ENCODE measurements at places on chromosomes 1 and 21.

GRCh38 chr21:44765231-44766013, 36.2 kb downstream of the UBE2G2 start:
- no peak for DNase-seq

- DNase-seq = no peak
These were observed 1863.5 kb downstream of the MRPL39 start for GRCh38 chr21:23743821-23744220.

GRCh38 chr1:214004014-214004413, 16.2 kb downstream of the PROX1 start:
- DNase-seq = no peak

DNA sequence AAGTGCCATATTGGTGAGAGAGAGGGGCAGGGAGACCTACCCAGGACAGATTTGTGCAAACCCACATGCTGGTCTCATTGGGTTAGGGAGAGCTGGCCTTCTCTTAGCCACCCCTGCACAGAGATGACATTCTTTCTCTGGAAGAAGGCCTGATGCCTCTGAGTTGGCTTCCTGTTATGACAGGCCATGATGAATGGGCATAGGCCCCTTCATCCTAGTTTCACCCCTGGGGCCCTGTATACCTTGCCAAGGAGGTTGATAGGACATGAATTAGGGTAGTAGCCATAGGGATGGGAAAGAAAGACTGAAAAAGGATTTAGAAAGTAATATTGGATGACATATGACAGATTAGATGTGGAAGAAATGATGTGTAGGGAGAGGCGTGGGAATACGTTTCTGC, 46.6 kb downstream of the TENT5C start:
- DNase-seq = no peak

DNA sequence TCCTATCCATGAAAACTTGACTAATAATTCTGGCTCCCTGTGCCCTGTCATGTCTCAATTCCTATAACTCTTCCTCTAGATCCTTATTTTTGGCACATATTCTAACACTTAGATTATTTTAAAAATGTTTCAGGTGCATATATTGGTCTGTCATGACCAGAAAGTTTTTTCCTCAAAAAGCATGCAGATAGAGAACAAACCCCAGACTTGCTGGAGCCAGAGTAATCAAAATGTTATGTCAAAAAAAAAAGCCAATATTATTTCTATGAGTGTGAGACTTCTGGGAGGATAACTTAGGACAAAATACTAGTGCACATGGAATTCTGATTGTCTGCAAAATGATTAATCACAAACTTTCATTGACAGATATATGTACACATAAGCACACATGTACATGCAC, 135.1 kb upstream of the MROH9 start:
- DNase-seq = no peak

DNA sequence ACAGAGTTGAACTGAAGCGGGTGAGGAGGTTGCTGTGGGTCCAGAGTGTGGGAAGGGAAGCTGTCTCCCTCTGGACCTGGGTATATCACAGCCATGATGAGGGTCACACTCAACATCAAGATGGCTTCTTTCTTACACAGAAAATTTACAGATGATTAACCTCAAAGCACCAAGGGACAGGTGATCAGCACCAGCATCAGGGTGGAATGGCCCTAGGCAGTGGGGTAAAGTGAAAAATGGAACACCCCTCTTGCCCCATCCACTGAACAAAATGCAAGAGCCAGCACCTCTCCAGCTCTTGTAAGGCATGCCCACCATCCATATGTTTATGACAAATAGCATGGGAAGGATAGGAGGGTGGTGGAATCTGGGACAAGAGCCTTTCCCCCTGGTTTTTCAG, 40.3 kb downstream of the HSD3B1 start:
- DNase-seq = no peak

- DNase-seq = no peak
These were observed 11.3 kb upstream of the CFAP107 start for GRCh38 chr1:12734651-12735050.

DNA sequence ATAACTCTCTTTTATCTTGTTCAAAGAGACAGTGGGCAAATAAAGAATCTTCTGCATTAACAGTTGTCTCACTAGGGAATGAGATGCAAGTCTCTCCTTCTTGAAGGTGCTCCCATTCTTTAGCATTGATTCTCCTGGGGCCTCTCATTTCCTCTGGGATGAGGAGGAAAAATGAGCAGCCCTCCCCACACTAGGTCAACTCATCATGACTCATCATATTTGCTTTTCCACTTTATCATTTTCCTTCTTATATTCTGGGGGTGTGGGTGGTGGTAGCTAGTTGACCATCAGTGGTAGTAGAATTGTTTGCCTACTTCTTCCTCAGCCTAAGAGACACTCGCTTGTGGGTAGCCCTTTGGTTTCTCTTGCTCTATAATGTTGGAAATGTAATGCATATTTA, 182.0 kb upstream of the C1orf87 start:
- no peak for DNase-seq

GRCh38 chr1:236206548-236206947, 64.2 kb downstream of the GPR137B start:
- no peak for DNase-seq

- DNase-seq = no peak
These were observed 66.7 kb downstream of the TEX35 start for GRCh38 chr1:178579562-178579961.

- no peak for DNase-seq
These were observed 103.2 kb downstream of the EBNA1BP2 start for GRCh38 chr1:43068911-43069310.

DNA sequence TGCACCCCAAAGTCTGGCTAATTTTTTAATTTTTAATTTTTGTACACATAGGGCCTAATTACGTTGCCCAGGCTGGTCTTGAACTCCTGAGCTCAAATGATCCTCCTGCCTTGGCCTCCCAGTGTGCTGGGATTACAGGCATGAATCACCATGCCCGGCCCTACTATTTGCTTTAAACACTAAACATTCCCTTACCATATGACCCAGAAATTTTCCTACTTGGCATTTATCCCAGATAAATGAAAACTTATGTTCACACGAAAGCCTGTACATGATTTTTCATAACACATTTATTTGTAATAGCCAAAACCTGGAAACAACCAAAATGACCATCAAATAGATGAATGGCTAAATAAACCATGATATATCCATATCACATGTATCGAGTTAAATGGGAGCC, 35.8 kb downstream of the NDUFS5 start:
- no peak for DNase-seq

DNA sequence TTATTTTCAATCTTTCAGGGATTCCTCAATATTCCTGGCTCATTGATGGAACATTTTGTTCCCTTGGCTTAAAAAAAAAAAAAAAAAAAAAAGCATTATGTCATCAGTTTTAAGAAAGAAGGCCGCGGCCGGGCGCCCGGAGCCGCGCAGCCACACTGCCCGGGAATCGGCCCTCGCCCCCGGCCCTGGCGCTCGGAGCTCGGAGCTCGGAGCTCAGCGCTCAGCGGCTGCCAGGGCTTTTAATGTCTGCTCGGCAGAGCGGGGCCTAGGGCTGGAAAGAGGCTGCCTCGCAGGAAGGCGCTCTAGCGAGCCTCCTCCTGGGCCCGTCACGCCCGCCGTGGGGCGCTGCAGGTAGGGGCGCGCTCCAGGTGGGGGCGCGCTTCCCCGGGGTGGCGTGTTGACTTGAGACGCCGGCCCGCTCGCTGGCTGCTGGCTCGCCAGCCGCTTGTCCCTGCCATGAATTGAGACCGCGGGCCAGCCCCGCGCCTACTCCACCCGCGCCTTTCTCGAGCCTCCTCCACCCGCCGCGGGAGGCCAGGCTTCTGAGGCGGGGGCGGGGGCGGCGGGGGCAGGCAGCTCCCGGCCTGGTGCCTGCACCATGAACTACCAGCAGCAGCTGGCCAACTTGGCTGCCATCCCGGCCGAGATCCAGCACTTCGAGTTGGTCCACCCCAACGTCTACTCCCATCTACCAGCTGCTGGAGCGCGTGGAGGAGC, 5.4 kb upstream of the TDRD5 start:
- no peak for DNase-seq

- no peak for DNase-seq
These were observed 237.5 kb downstream of the TTLL7 start for GRCh38 chr1:83761167-83762038.

GRCh38 chr1:204560590-204561150, 44.5 kb downstream of the MDM4 start:
- DNase-seq = no peak

GRCh38 chr21:40505244-40505643, 341.7 kb downstream of the DSCAM start:
- no peak for DNase-seq

GRCh38 chr1:113434081-113434873, 44.0 kb downstream of the MAGI3 start:
- DNase-seq = no peak

- no peak for DNase-seq
These were observed 129.8 kb upstream of the TIAM1 start for GRCh38 chr21:31473685-31474345.

GRCh38 chr21:26833460-26833939, 11.7 kb downstream of the ADAMTS1 start:
- DNase-seq = no peak

- DNase-seq = no peak
These were observed 20.4 kb upstream of the C1orf105 start for GRCh38 chr1:172399756-172400721.

DNA sequence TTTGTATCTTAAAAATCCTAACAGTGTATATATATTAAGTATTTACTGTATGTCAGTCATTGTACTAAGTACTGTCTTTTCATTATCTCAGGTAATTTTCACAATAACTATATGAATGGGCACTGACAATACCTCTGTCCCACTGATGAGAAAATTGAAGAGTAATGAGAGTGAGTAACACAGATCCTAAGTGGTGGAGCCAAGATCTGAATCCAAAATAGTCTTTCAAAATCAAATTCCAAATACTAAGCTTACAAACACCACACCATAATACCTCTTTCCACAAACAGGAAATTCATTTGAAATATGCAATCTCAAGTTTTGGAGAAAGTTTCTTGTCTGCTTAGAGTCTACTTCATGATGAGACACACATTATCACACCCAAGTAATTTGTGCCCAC, 105.9 kb upstream of the EDEM3 start:
- DNase-seq = no peak

DNA sequence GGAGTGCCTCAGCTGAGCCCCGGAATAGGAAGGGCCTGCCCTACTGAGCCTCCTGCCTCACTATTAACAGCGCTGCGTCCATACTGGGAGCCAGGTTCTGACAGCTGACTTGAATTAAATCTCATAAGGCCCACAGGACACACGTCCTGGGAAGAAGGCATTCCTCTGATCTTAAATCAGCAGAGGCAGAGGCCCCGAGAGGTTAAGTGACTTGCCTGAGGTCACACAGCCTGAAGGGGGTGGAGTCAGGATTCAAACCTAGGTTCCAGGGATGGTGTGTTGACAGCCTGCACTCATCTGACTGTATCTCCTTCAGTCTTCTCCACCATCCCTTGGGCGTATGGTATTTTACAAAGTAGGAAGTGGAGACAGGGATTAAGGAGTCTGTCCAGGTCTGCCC, 79.8 kb downstream of the AJAP1 start:
- no peak for DNase-seq

DNA sequence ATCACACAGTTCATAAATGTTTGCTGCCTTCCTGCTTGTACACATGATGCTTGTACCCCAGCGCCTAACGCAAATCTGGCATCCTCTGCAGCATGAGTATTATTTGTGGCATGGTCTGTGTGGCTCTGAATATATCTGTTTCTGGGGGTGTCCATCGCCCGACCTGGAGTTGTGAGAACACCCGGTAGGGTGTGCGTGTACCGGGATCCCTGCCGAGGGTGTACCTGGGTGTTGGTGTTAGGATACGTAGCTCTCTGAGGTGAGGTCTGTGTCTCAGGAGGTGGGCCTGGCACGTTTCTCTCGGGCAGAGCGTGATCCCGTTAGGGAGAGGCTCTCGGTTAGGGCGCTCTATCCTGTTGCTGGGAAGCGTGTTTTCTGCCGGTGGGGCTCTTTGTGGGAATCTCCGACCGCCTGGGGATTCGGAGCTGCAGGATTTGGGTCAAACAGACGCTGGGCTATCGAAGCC, 10.4 kb upstream of the CDC20 start:
- DNase-seq = no peak

GRCh38 chr1:53299233-53299632, 28.6 kb downstream of the LRP8 start:
- no peak for DNase-seq

- DNase-seq = peak; percentile 54
These were observed 126.9 kb upstream of the DUSP10 start for GRCh38 chr1:221868593-221869303.

DNA sequence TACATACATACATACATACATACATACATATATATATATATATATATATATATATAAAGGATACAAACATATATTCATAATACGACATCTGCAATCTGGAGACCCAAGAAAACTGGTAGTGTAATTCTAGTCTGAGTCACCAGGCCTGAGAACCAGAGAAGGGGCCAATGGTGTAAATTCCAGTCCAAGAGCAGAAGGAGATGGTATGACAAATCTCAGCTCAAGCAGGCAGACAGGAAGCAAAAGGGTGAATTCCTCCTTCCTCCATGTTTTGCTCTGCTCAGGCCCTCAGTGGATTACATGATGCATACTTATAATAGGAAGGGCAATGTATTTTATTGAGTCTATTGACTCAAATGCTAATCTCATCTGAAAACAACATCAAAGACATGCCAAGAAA, 1060.4 kb upstream of the TMPRSS15 start:
- DNase-seq = no peak

DNA sequence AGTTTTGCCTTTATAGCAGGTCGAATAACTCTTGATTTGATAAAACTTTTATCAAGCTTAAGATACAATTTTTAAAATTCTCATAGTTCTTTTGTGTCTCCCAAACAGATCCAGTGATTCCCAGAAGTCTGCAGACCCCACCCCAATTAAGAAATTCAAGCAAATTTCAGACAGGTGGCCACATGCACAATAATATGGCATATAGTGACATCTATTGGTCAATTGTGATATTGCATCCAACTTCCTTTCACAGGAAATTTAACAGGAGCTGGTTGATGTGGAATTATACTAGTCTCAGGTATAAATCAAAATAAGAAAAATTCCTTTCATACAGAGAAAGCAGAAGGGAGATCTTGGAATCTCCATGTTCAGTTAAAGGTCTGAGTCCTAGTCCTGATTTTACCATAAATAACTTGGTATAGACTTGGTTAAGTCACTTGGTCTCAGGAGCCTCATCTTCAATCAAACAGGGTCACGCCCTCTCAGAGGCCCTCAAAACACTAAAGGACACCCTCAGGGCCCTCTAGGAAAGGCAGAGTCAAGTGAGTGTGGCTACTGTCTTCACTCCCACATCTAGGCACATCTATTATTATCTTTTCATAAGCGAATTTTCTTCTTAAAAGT, 24.1 kb downstream of the PIGM start:
- no peak for DNase-seq

DNA sequence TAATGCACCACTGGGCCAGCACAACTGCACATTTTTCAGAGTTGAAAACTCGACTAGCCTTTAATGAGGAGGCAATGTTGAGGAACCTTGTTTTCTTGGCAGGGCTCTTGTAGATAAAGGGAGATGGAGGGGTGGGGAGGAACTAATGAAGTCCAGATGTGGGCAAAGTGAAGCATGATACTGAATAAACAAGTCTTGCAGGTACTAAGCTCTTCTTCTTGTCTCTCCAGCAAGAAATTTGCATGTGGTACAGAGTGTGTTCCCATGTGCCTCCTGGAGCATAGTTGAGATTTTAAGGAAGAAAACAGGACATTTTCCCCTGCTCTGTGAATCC, 47.0 kb downstream of the PLPP3 start:
- DNase-seq = no peak
